ENCODE measurements at places on chromosomes 4 and X.

DNA sequence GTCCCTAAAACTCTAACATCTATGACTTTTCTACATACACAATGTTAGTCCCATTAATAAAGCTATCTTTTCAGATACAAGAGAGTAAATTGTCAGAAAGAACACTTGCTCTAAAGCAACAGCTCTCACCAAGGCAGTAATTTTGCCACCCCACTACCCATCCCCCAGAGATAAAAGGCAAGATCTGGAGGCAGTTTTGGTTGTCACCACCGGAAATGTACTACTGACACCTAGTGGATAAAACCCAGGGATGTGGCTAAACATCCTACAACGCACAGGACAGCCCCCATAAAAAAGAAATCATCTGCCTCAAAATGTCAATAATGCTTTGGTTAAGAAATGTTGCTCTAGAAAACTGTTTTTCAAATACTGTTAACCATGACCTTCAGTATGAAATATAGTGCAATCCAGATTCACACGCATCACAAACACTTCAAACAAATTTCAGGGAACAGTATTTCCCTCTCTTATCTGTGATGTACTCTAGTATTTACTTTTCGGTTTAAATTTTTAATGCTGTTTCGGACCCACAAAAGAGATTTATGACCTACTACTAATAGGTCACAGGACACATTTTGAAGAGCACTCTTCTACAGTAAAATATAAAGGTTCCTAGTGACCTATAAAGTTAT lies 5.1 kb downstream of the FBXL5 start:
- peak; percentile 28 for DNase-seq

DNA sequence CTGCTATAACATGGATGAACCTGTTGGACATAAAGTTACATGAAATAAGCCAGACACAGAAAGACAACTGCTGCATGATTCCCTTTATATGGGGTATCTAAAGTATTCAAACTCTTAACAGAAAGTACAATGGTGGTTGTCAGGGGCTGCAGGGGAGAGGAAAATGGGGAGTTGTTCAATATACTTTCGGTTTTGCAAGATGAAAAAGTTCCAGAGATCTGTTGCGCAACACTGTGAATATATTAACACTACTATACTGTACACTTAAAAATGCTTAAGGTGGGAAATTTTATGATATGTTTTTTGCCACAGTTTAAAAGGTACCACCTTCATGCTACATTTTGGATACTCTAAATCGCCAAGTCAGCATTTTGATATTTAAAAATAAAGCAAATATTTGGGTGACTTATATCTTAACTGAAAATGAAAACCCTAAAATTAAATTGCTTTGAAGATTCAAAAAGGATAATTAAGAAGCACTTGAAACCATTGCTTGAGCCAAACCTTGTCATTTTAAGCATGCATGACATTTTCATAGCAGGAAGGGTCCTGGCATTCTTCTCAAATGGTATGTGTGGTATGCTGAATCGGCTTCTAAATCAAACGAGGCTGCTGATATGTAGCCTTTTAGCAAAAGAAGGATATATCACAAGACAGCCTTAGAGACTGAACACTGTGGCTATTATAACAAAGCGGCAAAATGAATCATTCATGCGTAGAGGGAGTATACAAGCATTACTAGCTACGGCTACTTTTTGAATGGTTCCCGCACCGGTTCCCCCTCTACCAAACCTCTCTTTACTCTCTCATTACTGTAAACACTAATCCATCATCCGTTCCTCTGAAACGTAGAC lies 607.1 kb upstream of the DIPK2B start:
- no peak for DNase-seq

GRCh38 chrX:142186103-142186502 lies 19.0 kb downstream of the MAGEC2 start:
- no peak for DNase-seq

DNA sequence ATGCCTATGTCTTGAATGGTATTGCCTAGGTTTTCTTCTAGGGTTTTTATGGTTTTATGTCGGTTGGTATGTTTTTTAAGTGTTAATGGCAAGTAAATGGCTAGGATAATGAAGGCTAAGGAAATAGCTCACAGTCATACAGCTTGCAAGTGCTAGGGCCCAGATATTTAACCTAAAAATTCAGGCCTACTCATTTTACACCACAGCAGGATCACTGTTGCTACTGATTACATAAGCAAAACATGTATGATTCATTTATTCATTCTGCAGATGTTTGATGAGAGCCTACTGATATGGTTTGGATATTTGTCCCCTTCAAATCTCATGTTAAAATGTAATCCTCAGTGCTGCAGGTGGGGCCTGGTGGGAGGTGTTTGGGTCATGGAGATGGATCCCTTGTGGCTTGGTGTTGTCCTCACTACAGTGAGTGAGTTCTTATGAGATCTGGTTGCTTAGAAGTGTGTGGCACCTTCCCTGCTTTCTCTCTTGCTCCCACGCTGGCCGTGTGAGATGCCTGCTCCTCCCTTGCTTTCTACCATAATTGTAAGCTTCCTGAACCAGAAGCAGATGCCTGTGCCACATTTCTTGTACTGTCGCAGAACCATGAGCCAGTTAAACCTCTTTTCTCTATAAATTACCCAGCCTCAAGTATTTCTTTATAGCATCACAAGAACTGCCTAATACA lies 175.5 kb downstream of the MAPK10 start:
- no peak for DNase-seq

DNA sequence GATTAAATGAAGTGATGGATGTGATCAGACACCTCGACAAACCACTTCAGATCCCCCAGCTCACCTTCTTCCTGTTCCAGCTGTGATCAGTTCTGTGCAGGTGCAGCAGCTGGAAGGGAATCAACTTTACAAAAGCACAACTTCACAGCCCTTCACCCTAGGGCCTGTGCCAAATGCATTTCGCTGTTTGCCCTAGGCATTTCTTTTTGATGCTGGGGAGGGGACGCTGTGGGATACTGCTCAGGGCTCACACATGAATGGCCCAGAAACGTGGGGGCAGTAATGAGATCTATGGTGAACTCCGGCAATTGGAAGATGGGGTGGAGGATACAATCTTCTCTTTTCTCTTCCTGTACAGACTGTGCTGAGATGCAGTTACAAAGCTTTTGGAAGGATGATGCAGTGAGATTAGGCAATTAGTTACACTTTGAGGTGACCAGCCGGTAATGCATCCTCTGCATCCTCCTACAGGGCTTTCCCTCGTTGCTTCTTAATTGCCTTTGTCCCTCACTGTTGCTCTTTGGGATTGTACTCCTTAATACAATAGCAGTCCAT lies 215.1 kb upstream of the PITX2 start:
- DNase-seq = no peak

GRCh38 chrX:42242004-42242403 lies 318.6 kb upstream of the CASK start:
- no peak for DNase-seq

GRCh38 chr4:54229631-54230483 lies 764 bp downstream of the PDGFRA start:
- DNase-seq = no peak

- DNase-seq = no peak
Observed at GRCh38 chr4:77710684-77711083, 105.1 kb downstream of the CXCL13 start.

GRCh38 chr4:119189638-119190037 lies 22.9 kb upstream of the USP53 start:
- no peak for DNase-seq

GRCh38 chr4:171242831-171243230 lies 570.4 kb upstream of the GALNTL6 start:
- no peak for DNase-seq

DNA sequence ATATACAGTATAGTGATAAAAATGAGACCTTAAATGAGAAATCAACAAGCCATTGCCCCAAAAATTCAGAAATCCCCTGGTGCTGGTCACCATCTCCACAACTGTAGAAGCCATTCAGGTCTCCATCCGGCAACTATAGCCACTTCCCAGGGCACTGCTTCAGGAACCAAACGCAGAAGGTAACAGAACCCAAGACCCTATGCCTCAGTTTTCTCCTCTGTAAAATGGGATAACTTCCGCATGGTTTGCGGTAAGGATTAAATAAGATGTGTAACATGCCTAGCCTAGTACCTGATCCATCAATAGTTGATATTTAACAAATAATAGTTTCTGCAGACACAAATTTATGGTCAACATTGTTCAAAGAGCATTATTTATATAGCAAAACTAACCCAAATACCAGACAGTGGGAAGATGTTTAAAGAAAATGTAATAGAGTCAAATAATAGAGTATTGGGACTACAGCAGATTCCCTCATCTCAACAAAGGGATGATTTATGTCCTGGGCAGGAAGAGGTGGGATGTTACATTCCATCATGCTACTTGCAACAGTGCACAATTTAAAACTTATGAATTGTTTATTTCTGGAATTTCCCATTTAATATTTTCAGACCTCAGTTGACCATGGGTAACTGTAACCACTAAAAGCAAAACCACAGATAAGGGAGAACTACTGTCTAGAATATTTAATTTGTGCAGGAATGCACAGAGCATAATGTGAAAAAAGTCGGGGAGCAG lies 30.0 kb downstream of the IRF2 start:
- no peak for DNase-seq

DNA sequence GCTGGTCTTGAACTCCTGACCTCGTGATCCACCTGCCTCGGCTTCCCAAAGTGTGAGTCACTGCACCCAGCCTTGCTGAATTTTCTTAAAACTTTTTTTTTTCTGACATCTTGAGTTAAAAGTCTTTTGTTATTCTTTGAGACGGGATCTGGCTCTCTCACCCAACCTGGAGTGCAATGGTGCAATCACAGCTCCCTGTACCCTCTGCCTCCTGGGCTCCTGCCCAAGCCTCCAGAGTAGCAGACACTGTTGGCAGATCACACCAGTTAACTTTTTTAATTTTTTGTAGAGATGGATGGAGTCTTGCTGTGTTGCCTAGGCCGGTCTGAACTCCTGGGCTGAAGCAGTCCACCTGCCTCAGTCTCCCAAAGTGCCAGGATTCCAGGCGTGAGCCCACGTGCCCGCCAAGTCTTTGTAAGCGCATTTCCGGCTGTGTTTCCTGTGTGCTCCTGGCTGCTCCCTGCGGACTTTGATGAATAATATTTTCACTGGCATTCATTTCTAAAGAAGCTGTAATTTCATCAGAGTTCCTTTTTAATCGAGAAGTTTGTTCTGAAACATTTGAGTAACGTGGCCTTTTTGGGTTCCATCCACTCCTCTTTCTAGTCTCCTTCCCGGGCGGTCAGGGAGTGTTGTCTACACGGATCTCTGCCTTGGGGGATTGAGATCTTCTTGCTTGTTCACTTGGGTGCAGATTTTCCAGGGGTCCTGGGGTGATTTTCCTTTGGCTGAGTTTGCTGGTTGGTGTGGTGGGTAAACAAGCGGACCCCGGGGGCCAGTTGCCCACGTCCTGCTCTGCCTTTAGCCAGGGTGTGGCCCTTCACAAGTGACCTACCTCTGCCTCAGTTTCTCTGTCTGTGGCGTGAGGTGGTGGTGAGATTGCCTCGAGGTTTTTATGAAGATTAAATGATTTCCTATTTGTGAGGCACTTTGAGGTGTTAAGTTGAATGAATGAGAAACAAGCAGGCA lies 44.4 kb downstream of the PCGF3 start:
- no peak for DNase-seq

DNA sequence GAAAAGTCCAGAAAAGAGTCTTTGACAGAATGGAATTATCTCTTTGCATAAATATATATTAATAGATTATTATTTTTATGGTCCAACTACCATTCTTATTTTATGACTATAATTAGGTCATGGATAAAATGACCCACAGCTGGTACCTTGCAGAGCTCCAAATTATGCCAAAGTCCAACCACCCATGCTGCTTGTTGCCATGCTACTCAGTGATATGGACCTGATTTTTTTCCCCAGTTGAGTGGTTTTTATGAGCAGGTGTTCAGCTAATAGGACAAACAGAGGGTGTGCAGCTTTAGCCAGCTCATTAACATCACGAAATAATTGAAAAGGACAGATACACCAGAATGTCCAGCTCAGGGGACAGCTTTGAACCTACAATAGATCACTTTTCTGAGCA lies 9.7 kb downstream of the HOPX start:
- DNase-seq = no peak

- no peak for DNase-seq
Observed at GRCh38 chr4:78661921-78662521, 110.5 kb downstream of the ANXA3 start.

- no peak for DNase-seq
Observed at GRCh38 chr4:27921231-27921630, 1060.6 kb downstream of the STIM2 start.

DNA sequence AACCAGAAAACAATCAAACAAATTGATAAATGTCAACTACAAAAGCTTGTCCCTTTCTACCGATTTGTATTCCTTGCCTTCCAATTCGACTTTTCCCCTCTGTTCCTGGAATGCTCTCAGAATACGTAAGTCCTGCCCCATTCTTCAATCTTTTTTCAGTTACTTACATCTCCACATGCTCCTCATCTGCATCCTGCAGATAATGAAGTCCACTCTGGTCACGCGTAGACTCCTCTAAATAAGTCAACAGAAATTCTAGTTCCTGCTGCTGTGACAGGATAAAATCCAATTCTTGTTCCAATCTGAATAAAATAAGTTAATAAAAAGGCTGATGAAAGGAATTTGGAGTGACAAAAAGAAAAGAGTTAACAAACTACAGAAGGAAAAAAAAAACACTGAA lies 34.4 kb upstream of the RBM41 start:
- DNase-seq = no peak

- DNase-seq = no peak
Observed at GRCh38 chrX:136219893-136220292, 31.3 kb downstream of the MAP7D3 start.

- DNase-seq = no peak
Observed at GRCh38 chr4:108417923-108418322, 202.5 kb upstream of the RPL34 start.

DNA sequence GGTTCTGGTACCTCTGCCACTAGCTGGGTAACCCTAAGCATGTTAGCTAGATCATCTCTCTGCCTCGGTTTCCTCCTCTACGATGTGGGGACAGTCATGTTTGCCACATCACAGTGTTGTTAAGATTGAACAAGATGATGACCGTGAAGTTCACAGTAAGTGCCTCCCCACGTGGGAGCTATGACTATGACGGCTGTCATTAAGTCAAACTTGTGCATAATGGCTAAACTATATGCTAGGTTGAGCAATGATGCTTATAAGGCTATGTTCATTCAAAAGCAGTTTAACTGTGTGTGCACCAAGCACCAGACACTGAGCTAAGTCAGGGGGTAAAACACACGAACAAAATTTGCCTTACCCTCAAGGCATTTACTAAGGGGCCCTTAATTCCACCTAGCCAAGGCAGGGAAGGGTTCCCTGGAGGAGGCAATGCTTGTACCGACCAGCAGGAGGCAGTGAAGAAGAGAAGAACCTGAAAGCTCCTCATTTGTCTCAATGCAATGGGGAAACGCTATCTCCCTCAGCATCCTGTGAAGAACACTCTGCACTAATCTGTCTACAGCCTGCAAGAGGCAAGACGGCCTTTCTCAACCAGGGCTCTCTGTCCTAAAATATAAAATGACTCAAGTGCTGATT lies 52.9 kb downstream of the MAP7D2 start:
- no peak for DNase-seq

- DNase-seq = no peak
Observed at GRCh38 chrX:11214346-11215190, 78.6 kb upstream of the AMELX start.
